Fibroblast of the conjunctiva (primary cell): ENCODE measurements at places on chromosomes 2 and 18.

- DNase-seq, result no peak
Observed at GRCh38 chr2:67993329-67993728, 69.5 kb downstream of the C1D start.

DNA sequence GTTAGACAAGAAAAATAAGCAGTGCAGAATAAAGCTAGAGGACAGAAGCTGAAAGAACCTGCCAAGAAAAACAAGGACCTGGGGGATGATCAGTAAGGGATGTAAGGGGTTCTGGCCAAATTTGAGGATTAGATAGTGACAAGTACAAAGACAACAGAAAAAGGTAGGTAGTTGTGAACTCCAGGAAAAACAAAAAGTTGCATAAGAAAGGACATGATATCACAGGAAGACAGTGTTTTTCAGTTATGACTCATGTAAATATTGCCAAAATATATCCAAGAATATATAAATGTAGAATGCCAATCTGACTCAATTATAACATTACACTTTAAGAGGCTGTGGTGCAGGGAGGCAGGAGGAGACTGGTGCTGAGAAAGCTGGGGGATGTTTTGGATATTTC, 209.8 kb upstream of the SH3BP4 start:
- DNase-seq, result no peak

DNA sequence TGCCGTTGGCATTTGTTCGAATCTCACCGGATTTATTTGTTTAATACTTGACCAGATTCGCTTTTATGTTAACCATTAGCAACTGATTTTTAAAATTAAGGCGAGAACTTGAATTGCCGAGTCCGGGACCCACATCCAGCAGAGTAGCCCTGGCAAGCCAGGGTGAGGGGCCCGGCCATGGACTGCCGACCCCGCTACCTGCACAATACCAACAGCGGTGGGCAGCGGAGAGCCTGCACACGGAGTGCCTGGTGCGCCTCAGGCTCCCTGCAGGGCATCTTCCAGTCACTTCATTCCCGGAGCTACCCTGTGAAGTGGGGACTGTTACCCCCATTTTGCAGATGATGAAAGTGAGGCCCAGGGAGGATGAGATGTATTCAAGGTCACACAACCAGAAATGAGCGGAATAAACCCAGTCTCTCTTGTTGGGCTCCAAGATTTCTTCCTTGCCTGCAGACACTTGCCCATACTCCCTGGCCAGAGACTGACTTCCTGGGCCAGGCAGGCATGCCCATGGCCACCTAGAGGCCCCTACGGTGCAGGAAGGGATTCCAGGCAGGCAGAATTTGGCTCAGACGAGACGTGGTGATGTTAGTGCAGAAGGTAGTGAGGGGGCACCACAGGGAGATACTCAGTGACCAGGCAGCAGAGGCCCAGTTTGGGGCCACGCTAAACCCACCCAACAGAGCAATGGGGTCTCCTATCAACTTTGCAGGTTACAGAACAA, 2.9 kb downstream of the FBLN7 start:
- DNase-seq, result no peak

- DNase-seq, result peak; percentile 73
Observed at GRCh38 chr2:189798312-189799029, 14.2 kb downstream of the PMS1 start.

GRCh38 chr2:96771796-96772618, 11.3 kb downstream of the CNNM4 start:
- DNase-seq, result no peak

GRCh38 chr2:216672466-216672865, 22.9 kb downstream of the IGFBP5 start:
- no peak for DNase-seq

- DNase-seq, result peak; percentile 12
Observed at GRCh38 chr2:158923180-158923594, 45.3 kb upstream of the TANC1 start.
